ENCODE measurements at places on chromosomes 11 and 22.

DNA sequence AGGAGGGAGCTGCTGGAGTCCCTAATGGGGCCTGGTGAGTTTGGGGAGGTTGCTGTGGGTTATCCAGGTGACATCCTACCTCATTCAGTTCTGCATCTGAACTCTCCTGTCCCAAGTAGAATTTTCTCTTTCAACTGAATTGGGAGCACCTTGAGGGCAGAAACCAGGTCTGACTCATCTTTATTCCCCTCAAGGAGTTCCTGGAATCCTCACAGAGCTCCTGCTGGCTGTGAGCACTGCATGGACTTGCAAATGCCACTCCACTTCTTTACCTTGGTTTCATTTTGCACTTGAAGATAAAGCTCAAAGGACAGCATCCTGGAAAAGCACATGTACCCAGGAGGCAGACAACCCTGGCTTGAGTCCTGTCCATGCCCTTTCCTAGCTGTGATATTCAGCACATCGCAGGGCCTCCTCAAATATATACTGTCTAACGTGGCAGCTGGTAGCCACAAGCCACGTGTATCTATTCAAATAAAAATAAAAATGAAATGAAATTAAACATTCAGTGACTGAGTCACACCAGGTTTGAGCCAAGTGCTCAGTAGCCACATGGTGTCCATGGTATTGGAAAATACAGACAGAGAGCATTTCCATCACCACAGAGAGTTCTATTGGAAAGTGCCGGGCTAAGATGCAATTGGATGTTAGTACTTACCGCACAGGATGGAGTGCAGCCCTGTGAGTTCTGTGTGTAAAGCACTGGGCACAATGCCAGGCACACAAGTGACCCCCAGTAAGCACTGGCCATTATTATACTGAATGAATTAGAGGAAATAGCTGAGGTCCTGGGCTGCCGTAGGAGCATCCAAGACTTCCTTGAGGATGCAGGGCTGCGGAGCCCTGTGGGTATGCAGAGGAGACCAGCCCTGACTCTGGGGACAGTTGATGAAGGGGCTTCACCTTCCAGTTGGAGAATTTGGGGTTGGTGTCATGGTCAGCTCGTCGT is 149.0 kb downstream of the PKNOX2 start:
- DNase-seq, result no peak

DNA sequence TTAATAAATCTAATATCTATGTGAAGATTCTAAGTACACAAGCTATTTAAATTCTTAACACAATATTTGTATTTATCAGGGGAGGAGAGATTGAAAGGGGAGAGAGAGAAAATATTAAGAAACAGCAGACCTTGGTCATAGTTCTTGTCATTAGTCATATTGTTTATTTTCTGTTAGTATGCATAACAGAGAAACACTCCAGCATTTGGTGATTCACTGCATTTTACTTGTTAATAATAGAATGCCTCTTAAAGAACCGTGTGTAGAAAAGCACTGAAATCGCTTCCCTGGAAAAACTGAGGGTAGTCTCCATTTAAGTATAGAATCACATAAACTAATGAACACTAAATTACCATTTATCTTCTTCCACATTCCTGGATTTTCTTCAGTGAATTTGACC is 122.7 kb upstream of the TRPC6 start:
- no peak for DNase-seq

- DNase-seq, result no peak
Measured at GRCh38 chr11:48032721-48033120, 52.4 kb downstream of the PTPRJ start.

DNA sequence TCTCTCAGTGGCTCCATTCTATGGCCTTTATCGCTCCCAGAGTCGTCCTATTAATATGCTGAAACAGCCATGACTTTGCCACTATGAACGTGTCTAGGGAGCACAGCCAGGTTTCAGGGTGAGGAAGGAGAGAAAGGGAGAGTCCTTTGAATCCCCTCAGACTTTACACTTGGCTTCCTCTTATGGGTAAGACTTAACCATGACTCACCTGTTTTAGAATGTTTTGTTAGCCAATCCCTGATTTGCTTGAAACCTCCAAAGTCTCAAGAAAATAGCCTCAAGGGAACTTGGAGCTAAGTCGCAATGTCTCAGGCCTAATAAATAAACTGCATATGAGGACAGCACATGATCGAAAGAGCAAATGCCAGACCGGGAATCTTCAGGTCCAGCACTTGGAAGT is 131.2 kb upstream of the RCN1 start:
- no peak for DNase-seq

- DNase-seq, result no peak
Measured at GRCh38 chr11:63521896-63522295, 14.7 kb upstream of the PLAAT4 start.

GRCh38 chr11:35216962-35217678 is 78.1 kb downstream of the CD44 start:
- DNase-seq, result no peak

DNA sequence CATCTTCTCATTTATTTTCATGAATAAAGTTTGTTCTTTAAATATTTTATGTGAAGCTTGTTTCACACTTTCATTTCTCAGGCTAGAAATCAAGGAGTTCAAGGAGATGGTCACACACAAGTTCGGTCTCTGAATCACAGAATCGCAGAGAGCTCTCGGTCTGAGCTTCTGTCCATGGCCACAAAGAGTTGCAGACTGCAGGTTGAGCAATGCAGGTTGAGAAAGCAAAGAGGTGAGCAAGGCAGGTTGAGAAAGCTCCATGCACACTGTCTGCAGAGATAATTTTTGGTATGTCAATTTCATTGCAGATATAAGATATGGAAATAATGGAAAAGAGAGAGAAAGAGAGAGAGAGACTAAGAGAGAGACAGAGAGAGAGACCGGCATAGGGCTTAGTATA is 32.9 kb upstream of the VWA5A start:
- no peak for DNase-seq

DNA sequence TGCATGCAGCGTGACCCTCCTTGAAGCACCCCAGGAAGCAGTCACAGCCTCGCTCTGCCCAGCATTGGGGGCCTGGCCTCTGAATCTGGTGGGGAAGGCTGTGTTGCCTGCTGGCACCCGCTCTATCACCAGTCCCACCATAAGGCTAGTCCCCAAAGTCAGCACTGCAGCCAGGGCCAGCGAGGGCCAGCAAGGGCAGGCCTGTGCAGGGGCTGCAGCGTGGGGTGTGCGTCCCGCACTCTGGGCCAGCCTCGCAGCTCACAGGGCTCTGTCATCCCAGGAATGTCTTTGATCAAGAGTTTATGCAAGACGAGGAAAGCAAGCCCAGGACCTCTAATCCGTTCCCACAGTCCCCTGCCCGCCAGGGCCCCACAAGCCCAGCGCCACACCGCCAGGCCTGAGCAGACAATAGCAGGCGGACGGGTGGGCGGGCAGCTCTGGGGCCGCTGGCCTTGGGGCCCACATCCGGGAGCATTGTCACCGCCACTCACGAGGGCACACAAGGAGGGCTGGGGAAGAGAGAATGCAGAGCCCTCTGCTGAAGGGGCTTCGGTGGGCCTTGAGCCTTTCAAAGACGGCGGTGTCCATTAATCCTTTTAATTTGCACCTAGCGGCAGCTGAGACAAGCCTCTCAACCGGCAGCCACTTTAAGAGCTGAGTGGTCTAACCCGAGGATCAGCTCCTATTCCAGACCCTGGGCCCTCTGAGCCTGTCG is 17.1 kb downstream of the LTO1 start:
- DNase-seq, result no peak

GRCh38 chr11:22633354-22633902 is 7.8 kb upstream of the FANCF start:
- no peak for DNase-seq

- no peak for DNase-seq
Measured at GRCh38 chr22:29702931-29703501, 16.8 kb upstream of the CABP7 start.

DNA sequence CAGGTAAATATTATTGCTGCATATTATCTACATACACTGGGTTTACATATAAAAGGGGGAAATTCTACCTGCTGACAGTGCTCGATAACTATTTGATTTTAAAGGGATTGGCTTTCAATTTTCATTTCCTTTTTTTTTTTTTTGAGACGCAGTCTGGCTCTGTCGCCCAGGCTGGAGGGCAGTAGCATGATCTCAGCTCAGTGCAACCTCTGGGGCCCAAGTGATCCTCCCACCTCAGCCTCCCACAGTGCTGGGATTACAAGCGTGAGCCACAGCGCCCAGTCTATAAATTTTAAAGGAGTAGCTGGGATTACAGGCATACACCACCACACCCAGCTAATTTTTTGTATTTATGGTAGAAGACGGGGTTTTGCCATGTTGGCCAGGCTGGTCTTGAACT is 3.2 kb upstream of the PCF11 start:
- DNase-seq, result no peak

DNA sequence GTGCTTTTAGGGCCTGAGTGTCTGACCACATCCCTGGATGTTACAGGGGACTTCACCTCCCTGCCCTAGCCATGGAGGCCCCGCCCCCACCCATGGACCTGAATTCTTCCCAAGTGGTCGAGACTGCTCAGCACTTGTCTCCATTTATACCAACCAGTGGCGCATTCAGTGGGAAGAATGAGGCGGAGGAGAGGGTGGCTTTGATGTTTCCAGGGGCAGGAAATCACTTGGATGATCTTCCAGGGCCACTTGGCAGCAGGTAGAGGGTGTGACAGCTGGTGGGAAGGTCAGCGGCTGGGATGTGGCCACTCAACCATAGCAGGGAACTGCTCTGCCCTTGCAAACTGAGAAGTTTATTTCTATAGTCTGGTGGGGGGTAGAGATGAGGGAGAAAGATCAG is 155.1 kb upstream of the BLID start:
- DNase-seq, result no peak

DNA sequence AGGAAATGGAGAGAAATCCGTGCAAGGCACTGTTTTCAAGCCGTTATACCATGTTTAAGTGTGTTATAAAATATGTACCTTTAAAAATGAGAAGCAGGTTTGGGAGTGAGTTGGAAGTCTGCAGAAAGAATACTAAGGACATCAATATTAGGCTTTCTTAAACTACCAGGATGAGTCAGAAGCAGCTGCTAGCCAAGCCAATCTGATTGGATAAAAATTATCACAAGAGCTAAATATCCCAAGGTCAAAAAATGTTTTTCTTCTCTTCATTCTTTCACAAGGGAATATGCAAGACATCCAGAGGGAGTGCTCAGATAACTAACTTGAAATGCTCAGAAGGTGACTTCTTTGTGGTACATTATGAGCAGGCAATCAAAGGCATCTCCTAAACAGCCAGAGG is 19.3 kb upstream of the CKAP5 start:
- DNase-seq, result no peak

DNA sequence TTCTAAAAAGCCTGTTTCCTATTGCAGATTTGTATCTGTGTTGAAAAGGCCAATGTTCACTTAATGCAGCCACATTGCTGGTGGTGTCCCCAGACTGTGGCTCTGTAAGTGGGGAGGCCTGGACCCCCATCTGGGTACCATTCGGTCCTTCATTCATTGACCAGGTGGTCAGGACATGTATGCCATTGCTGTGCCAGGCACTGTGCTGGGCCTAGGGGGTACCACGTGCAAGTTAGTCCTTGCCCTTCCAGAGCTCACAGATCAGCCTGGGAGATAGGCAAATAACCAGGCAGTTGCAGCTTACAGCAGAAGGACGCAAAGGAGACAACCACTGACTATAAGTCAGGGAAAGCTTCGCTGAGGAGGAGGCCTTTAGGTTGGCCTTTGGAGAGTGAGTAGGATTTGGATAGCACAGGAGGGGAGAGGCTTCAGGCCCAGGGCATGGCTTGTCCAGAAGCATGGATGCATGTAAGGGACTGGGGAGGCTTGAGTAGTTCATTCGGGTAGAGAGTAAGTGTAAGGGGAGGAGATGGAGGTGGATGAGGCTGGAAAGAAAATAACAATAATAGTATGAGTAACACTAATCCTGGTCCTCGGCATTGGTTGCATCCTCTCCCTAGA is 5.0 kb downstream of the PRDM11 start:
- no peak for DNase-seq

GRCh38 chr11:96113193-96113681 is 189.3 kb upstream of the MTMR2 start:
- DNase-seq, result no peak

DNA sequence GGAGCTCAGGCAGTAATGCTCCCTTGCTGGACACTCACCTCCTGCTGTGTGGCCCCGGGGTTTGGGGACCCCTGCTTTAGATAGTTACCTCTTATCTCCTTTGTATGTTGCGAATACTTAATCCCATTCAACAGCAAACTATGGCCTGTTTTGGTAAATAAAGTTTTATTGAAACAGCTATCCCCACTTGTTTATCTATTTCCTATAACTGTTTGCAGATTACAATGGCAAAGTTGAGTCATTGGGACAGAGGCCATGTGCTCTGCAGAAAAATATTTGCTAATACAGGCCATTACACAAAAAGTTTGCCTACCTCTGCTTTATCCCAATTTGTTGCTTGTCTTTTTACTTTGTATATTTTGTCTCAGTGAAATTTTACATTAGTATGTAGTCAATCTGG is 68.4 kb downstream of the CACNA1I start:
- DNase-seq, result no peak

GRCh38 chr11:34105957-34106504 is 602 bp downstream of the NAT10 start:
- no peak for DNase-seq

GRCh38 chr22:24593836-24594568 is 1.1 kb upstream of the LRRC75B start:
- DNase-seq, result no peak

DNA sequence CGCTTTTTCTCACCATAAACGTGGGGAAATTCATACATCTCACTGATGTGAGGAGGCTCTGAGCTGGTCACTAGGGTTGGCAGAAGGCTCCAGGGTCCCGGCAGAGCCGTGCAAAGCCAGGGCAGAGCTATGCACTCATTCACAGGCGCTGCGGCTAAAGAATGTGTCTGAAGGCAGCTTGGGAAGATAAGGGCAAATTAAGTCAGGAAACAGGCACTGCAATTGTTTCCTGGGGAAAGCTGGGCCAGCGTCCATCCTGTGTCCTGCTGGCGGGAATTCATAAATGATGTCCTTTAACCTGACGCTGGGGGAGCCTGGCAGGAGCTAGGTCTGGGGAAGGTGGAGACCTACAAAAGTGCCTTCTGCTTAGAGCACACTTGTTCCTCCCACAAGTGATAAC is 27.6 kb downstream of the PKNOX2 start:
- no peak for DNase-seq

DNA sequence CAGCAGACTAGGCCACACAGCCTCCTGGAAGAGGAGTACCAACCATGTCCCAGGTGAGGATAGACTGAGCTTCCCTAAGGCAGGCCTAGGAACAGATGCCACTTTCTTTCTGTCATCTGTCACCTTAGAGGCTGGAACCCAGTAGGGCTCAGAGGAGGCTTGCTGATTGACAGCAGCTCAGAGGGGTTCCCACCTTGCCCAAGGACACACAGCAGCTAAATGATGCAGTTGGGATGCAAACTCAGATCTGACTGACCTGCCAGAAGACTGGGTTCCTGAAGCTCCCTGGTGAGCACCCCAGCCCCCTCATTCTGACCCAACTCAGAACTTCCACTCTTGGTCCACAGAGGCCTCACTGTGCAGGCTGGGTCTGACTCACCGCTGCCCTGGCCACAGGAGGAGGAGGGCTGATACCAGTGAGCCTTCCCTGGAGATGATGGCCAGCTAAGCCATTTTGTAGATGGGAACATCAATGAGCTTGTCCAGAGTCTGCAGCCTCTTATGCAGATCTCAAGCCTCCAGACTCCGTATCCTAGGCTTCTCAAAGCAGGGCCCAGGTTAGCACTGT is 14.0 kb downstream of the CAPN5 start:
- DNase-seq, result no peak
